ENCODE measurements at places on chromosomes 1 and 21. TPM values are rescaled to one million over a fixed set of nuclear protein-coding genes. Genes with fewer than 3 reads are reported as not detected.

RC3H1 gene
- 49.5 TPM for total RNA-seq

GJB3 gene
- not detected for total RNA-seq

CD1B gene
- total RNA-seq: not detected

RHD gene
- not detected for total RNA-seq

GRCh38 chr1:27515626-27516025, 25.7 kb upstream of the WASF2 start:
- no peak for DNase-seq

DNA sequence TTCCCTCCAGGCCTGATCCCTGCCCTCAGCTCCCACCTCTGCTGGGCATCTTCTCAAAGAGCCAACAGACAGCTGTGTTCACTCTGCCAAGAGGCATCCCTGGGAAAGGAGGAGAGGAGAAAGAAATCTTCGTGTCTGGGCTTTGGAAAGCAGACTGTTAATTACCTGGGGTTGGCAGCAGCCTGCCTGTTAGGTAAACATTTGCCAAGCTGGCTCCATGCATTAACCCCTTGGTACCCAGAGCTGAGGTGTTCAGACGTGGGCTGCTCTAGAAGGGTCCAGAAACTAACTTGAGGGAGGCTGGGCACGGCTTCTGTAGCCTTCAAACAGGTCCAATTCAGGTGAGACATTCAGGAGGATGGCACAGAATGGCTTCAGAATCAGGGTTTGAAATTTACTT, 8.7 kb upstream of the EXTL1 start:
- DNase-seq: no peak

DNA sequence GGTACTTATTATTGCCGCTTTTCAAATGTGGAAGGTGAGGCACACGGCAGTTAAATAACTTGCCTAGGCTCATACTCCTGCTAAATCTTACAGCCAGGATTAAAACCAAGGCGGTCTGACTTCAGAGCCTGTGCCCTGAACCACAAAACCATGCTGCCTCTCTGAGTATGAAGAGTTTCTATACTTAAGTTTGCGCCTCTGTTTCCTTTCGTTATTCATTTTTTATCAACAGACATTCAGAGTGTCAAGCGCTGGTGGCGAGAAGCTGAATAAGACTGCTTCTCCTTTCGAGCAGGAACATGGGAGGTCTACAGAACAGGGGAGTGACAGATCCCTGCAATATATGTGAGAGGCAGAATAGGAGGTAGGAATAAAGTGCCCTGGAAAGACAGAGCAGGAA, 96.0 kb upstream of the DUSP10 start:
- DNase-seq: peak; percentile 37

DNA sequence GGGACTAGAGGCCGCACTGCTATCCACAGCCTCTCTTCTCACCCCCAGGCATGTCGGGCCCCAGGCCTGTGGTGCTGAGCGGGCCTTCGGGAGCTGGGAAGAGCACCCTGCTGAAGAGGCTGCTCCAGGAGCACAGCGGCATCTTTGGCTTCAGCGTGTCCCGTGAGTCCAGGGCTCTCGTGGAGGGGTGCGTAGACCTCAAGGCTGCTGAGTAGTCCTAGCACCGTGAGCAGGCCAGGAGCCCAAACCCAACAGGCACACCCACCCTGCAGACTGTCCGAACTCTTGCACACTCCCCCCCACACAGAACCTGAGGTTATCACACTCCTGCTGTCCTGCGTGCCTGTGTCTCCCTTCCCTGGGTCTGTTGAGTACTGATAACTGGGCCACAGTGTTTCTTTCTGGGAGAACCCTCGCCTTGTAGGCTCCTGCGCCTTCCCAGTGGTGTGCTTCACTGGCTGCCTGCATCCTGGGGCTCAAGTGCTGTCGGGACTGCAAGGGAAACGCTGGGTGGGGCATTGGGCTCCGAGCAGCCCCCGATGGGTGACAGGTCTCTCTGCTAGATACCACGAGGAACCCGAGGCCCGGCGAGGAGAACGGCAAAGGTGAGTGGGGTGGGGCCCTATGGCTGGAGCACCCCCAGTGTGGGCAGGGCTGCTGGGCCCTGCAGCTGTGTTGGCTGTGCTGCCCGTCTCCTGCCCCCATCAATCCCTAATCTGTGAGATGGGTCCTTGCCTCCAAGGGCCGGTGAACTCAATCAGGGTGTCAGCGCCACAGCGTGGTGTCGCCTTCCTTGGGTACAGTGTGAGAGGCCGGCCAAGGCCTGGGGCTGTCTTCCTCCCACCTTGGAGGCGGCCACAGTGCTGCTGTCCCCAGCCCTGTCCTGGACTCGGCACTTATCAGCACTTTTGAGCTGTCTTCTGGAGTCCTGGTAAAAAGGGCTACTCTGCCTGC, 4.0 kb upstream of the GJC2 start:
- no peak for DNase-seq

Measured in activated T-helper 1 cell treated with anti-CD3 and anti-CD28 coated beads, Interleukin-12 subunit alpha, Interleukin-12 subunit beta, Interleukin-2, Interleukin-4 antibody, amounts not matched to agents 30 ng/mL and 10 ng/mL and 1 ng/mL, durations not matched to agents 14 hours and 24 hours and 36 hours (primary cell).